Activated CD8-positive, alpha-beta memory T cell treated with anti-CD3 and anti-CD28 coated beads for 1 hour (primary cell): ENCODE measurements at places on chromosomes 7 and 10.

- DNase-seq = no peak
These were observed 4.4 kb upstream of the ABHD11 start for GRCh38 chr7:73742753-73743641.

DNA sequence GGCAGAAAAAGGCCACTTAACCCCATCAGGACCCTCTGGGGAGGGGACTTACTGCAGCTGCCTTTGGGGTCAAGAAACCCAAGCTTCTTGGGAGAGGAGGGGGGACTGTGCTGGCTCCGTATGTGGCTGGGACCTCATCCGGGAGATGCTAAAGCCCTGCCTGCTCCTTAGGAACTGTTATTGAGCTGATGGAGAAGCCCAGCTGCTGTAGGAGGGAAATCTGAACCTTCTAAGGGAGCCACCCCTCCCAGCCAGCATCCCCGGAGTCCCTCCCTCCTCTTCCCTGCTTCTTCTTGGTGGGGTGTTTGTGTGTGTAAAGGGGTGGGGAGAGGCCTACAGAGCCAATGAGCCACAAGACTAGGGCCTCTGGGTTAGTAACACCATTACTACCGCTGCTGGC, 8.2 kb downstream of the KCNIP2 start:
- no peak for DNase-seq

GRCh38 chr10:68625316-68625921, 65.3 kb downstream of the TET1 start:
- no peak for DNase-seq

DNA sequence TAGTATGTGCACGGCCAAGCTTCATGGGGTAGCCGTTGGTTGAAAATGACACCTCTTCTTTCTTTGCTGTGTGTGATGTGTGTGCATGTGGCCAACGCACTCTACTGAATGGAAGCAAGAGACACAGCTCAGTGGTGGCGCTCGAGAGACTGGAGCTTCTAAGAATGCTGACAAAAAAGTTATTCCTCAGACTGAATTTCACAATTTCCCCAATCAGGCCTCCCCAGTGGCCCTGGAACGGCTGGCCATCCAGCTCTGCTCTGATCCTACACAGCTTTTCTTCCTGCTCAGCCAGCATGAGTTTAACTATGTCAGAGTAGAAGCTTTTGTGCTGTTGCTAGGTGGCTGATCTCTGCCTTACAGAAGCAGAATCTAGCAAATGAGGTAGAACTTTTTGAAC, 186.7 kb upstream of the PLXDC2 start:
- DNase-seq = no peak

GRCh38 chr7:155974186-155974897, 162.1 kb upstream of the SHH start:
- DNase-seq = no peak

DNA sequence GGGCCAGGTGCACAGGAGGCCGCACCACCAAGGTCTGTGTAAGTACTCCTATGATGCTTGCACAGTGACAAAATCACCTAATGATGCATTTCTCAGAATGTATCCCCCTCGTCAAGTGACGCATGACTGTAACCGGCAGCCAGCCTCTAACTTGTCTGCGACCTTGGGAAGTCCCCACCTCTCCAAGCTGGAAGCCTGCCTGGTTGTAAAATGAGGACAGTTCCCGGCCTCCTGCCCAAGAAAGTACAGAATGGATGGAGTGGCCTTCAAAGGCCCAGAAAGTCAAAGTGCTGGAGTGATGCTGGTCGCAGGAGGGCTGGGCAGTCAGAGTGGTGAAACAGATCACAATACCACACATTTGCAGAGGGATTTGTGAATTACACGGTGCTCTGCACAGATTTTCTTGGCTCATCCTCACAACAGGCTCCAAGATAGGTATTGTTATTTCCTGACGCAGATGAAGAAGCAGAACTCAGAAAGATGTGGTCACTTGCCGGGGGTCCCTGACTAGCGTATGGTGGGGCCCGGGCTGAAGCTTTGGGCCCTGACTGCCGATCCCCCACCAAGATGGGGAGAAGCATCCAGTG, 22.8 kb downstream of the SPOCK2 start:
- DNase-seq = no peak

DNA sequence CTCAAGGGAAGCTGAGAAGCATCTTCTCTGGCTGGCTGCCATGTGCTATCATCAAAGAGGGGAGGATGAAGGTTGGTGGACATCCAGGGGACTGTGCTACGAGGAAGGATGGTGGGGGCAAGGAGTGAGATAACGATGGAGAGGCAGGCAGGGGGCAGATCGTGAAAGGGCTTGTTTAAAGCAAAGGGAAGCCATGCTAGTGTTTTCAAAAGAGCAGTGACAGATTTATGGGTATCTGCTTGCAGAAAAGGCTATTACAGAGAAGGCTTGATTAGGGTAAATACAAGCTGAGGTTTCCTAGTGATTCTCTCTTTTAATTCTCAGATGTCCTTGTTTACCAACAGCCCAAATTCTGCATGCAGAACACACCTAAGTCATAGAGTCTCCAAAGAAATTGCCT, 88.9 kb upstream of the MKX start:
- no peak for DNase-seq

DNA sequence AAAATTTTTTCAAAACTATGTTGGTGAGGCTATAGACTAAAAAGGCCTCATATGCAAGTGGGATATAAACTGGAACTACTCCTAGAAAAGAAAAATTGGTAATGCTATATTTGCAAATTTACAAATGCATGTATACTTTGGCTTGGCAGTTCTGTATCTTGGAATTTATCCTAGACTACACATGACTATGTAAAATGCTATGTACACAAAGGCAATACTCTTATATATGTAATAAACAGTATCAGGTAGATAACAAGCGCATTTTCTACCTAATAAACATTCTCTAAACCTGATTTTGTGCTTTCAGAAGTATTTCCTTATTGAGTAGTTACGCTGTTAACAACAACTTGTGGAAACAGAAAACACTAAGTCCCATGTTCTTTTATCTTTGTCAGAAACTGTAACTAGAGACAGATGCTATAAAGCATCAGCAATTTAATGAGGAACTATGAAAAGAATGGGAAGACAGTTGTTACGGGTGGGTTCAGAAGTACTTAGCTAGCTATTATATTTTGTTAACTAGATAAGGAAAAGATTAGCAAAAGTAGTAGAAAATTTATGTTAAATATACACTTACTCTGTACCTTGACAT, 107.8 kb downstream of the ARHGAP12 start:
- no peak for DNase-seq
